Calu3 (cell line): ENCODE measurements at places on chromosomes 16 and 17. TPM values are rescaled to one million over a fixed set of nuclear protein-coding genes. Genes with fewer than 3 reads are reported as not detected.

Gene FOXO3B
- 2.3 and 3.2 TPM in 2 replicates for total RNA-seq

Gene IGFBP4
- total RNA-seq, result 33.9 and 39.2 TPM in 2 replicates

Gene SYCE1L
- total RNA-seq, result 2.0 and 6.2 TPM in 2 replicates

Gene B9D1
- total RNA-seq, result 14.1 and 15.6 TPM in 2 replicates

Gene ARL5C
- not detected in 2 replicates for total RNA-seq

Gene TELO2
- total RNA-seq, result 84.9 and 85.4 TPM in 2 replicates

Gene PNMT
- 1.3 and 3.2 TPM in 2 replicates for total RNA-seq

Gene MYH13
- total RNA-seq, result not detected in 2 replicates

Gene CCL3
- not detected in 2 replicates for total RNA-seq

Gene MT3
- not detected in 2 replicates for total RNA-seq

Gene PGAP3
- total RNA-seq, result 1,186 and 1,276 TPM in 2 replicates

Gene TAF15
- total RNA-seq, result 284 and 286 TPM in 2 replicates

Gene WFDC1
- 0.47 TPM in 1 of 2 replicates, not detected in the other for total RNA-seq

Gene MEIOB
- total RNA-seq, result not detected in 2 replicates

Gene ENO3
- 12.3 and 12.9 TPM in 2 replicates for total RNA-seq

Gene CEP295NL
- total RNA-seq, result 4.6 and 6.0 TPM in 2 replicates

Gene CFAP97D1
- not detected in 2 replicates for total RNA-seq

Gene KRTAP9-2
- not detected in 2 replicates for total RNA-seq

Gene EDC4
- 85.8 and 88.1 TPM in 2 replicates for total RNA-seq

Gene C17orf113
- total RNA-seq, result 4.2 and 4.5 TPM in 2 replicates

Gene TBC1D26
- total RNA-seq, result 0.19 TPM in 1 of 2 replicates, not detected in the other

Gene ZMYND15
- total RNA-seq, result 2.2 and 2.5 TPM in 2 replicates

Gene CCL13
- not detected in 2 replicates for total RNA-seq

Gene CES1
- total RNA-seq, result 0.78 and 0.86 TPM in 2 replicates

Gene TCF25
- 270 and 300 TPM in 2 replicates for total RNA-seq

Gene SLFN14
- total RNA-seq, result not detected in 2 replicates

Gene PRDM7
- total RNA-seq, result not detected in 2 replicates
